ENCODE measurements at places on chromosomes 2 and 18.

DNA sequence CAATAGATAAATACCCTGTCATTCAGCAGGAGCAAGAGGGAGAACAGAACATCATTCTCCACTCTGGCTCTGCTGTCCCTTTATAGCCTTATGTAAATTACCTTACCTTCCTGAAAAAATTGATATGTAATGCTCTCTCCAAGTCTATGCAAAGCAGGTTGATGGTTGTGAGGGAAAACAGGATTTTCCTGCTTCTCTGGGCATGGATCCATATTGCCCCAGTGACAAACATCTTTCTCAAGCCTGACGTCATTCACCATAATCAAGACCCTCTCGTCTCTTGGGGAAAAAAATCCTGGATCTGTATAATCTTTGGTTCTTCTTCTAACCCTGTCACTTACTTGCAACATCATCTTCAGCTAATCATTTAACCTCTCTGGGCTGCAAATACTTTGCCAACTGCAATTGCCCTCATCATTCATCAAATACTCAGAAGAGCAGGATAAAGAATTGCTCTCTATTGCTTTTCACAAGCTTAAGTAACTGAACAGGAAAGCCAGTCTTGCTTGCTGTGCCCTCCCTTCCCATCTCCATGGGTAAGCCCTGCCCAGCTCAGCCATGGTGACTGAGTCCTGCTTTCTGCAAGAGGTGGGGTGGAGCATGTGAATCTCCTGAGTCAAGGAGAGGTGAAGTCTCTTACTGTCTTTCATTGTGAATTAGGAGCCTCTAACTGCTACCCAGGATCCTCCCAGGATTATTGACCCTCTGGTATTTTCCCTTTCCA, 123.7 kb upstream of the KLF7 start:
- no peak for DNase-seq

DNA sequence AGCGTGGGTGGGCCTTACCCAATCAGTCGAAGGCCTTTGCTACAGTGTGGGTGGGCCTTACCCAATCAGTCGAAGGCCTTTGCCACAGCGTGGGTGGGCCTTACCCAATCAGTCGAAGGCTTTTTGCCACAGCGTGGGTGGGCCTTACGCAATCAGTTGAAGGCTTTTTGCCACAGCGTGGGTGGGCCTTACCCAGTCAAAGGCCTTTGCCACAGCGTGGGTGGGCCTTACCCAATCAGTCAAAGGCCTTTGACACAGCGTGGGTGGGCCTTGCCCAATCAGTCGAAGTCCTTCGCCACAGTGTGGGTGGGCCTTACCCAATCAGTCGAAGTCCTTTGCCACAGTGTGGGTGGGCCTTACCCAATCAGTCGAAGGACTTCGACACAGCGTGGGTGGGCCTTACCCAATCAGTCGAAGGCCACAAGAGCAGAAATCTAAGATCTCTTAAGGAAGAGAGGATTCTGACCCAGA, 16.3 kb upstream of the GAL3ST2 start:
- no peak for DNase-seq

DNA sequence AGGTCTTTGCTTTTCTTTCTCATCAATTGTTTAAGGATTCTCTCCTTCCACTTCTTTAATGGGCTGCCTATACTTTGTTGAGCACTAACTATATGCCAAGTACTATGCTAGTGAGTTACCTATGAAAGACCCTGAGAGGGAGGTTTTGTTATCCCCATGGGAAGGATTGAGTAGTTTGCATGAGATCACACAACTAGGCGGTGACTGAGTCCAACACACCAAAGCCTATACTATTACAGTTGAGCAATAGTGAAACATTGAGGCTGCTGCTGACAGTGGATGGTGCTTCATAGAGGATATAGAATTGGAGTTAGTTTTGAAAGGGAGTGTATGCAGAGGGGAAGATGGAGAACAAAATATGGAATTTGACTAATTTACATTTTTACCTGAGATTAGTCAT, 15.8 kb downstream of the NABP1 start:
- DNase-seq, result no peak

DNA sequence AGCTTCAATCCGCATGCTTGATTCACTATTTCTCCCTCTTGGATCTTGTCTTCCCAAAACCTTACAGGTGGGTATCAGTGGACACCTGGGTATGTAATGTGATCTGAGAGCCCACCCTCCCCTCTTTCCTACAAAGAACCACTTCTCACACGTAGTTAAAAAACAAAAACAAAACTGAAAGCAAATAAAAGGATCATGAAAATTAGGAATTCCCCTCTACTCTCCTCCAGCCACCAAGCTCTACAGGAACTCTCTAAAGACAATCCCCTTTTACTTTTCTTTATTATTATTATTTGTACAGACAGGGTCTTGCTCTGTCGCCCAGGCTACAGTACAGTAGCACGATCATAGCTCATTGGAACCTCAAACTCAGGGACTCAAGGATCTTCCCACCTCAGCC, 40.8 kb upstream of the MYO1B start:
- DNase-seq, result no peak

- no peak for DNase-seq
Observed at GRCh38 chr18:63236921-63237846, 82.4 kb downstream of the BCL2 start.

Measured in AG09309 (cell line).